ENCODE measurements at places on chromosomes 3 and 15.

DNA sequence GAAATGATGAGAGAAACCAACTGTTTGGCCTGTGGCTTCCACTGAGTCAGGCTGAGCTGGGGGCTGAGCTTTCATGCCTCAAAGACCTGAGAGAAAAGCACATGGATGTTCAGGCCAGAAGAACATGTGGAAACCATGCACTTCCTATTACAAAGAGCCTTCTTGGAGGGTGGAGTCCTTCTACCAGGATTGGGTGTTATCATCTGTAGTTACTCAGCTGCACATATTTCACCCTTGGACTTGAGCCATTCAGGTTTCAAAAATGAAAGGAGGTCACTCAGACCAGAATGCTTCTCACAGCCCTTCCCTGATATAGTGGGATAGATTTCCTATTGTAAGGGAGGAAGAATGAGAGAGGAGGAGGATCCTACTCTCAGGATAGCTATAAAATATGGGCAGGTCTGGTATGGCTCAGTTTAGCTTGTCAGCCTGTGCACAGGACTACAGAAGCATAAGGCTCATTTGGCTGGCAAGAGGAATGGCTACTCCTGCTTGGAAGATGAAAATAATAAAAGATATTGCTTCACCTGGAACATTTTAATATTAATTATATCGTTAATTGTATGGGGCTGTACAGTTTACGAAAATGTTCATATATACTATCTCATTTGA is 173.6 kb upstream of the TMC3 start:
- no peak for DNase-seq

- DNase-seq: no peak
These were observed 60.3 kb upstream of the SLCO2A1 start for GRCh38 chr3:134090031-134090430.

- DNase-seq: no peak
These were observed 36.2 kb upstream of the AADACL2 start for GRCh38 chr3:151697496-151697895.

DNA sequence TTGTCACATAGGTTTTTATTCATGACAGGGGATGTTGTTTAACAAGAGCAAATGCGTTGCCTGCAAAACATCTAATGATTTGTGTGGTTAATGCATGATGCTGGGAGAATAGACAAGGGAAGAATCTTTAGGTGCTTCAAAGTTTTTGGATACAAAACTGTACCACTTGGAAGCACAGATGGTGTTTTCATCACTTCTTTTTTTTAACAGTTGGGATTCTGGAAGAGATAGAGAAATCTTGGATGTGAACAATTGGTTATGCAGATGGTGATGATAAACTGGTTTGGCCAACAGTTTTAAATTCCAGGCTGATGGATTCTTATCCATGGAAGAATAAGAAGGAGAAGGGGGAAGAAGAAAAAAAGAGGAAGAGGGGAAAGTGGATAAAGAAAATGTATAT is 379.4 kb downstream of the KCNH8 start:
- DNase-seq: no peak

DNA sequence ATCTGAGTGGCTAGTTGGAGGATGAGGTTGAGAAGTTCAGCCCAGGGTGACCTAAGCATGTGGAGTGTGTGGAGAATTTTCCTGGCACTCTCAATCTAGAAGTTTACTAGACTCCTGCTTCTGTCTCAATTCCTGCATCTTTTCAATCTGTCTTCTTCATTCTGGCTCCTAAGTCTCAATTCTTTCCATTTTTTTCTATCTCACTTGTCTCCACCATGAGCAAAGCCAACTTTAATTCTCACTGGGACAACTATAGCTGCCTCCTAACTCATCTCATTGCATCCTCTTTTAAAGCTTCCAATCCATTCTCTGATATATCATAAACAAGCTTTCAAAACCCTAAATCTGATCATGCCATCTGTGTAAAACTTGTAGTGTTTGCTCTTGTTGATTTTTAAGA is 569.3 kb downstream of the NAALADL2 start:
- DNase-seq: no peak

GRCh38 chr3:29949940-29950616 is 656.3 kb upstream of the TGFBR2 start:
- no peak for DNase-seq

DNA sequence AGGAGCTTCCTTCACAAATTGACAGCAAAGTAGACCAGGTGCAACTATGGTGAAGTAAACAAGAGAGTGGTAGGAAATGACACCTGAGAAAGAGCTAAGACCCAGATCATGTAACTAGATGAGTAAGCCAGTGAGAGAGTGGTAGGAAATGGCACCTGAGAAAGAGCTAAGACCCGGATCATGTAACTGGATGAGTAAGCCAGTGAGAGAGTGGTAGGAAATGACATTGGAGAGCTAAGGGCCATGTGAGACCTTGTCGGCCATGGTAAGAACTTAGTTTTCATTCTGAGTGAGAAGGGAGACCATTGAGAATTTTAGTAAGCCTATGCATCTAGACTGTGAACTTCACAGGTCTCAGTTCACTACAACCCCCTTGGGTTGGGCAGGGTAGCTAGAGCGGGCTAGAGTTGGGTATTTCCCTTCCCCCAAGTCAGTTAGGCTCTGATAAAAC is 5.4 kb upstream of the SENP7 start:
- DNase-seq: peak; percentile 71

DNA sequence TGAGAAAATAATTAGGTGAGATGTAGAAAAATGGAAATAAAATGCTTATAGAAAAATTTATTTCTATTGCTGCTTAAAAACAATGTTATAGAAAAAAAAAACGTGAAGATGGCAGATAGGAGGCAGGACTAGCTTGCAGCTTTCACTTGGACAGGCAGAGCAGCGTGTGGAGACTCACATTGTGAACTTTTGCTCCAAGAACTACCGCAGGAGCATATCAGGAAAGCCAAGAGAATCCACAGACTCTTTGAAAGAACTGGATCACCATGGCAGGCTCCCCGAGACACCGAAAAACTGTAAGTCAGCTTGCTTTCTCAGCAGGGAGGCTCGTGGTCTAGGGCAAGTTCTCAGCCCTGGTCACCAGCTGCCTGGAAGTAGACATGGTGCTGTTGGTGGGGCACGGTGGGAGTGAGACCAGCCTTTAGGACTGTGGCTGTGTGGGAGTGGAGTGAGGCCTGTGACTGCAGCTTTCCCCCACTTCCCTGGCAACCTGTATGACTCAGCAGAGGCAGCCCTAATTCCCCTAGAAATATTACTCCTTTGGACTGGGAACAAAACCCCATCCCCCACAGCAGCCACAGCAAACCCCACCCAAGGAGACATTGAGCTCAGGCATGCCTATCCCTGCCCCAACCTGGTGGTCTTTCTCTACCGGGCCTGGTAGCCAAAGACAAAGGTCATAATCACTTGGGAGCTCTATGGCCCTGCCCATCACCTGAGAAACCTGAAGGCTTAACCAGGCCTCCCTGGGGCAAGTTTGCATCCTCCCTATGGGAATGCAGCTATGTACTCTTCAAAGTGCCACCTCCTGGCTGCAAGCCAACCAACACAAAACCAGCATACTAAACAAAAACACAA is 22.8 kb downstream of the STRIT1 start:
- DNase-seq: no peak

DNA sequence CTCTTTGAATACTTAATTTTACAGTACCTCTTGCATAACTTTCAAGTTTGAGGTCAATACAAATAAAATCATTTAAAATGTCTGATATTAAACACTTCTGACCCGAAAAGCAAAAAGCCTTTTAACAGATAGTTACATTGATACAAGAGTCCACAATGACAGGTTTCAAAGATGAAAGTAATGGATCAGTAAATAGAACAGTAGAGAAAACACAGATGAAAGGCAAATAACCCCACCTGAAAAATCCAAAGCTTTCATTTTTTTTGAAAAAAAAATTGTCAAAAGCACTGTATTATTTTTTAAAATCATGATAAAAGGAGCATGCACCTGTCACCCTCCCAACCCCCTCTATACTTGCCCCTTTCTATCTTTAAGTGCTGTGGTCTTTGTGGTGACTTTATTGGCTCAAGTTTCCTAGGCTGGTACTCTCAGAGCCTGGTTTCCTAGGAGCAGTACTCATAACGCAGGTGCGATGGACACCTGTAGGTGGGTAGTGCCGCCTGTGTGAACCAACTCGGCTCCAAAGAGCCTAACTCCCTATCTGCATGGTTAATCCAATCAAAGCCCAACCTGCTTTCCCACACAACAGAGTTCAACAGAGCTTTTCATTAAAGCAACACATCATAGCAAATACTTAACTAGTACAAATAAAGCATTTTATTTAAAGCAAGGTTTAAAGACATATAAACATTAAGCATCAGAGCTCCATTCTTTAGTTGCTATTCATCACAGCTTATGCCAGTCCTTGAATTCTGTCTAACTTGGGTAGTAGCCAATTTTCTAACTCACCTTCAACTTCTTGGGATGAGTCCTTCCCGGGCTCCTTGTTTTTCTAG is 32.2 kb downstream of the LIPC start:
- DNase-seq: no peak

DNA sequence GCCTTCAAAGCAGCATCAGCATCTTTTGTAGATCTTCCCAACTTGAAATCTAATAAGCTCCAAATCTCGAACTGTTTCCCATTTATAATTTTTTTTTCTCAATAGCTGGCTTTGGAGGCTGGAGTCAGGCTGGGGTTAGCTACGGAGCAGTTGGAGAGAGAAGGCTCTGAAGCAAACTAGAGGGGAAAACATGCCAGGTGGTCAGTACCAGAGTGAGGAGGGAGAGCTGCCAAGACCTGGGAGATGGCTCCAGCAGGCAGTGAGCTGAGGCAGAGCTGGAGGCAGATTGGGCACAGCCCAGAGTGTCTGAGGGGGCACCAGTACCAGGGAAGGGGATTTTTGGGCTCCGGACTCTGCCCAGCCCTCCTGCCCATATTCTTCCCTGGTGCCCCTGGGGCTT is 311.2 kb downstream of the RPLP1 start:
- no peak for DNase-seq

GRCh38 chr3:109648027-109648426 is 310.7 kb upstream of the DPPA4 start:
- no peak for DNase-seq

GRCh38 chr15:40435023-40435709 is 5.6 kb upstream of the BAHD1 start:
- DNase-seq: no peak

- no peak for DNase-seq
These were observed 79.0 kb downstream of the SEMA6D start for GRCh38 chr15:47796339-47796738.

- DNase-seq: no peak
These were observed 18.7 kb downstream of the USF3 start for GRCh38 chr3:113677737-113678136.

GRCh38 chr3:139617672-139618268 is 60.0 kb downstream of the NMNAT3 start:
- no peak for DNase-seq

DNA sequence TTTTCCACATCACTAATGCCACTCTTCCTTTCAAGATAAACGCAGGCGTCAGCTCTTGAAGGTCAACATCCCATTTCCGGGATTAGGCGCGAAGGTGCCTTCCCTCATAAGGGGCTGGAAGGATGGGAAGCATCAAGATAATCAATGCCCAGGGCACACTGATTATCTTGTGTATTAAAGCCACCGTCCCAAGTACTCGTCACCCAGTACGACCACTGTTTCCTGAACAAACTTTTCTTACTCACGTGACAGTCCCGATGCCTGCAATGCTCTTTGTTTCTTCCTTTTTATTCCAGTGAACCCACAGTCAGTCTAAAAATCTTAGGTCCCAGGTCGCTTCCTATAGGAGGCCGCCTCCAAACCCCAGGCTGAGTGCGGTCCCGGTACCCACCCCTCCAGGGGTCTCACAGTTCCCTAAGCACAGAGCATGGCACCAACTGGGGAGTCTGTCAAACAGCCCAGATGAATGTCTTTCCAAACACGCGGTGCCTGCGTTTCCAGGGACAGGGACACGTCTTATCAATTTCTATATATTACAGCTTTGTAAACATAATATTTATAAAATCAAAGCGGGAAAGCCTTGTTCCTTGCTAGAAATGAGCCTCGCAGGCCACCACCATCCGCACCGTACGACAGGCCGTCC is 589 bp downstream of the ANAPC13 start:
- DNase-seq: no peak

DNA sequence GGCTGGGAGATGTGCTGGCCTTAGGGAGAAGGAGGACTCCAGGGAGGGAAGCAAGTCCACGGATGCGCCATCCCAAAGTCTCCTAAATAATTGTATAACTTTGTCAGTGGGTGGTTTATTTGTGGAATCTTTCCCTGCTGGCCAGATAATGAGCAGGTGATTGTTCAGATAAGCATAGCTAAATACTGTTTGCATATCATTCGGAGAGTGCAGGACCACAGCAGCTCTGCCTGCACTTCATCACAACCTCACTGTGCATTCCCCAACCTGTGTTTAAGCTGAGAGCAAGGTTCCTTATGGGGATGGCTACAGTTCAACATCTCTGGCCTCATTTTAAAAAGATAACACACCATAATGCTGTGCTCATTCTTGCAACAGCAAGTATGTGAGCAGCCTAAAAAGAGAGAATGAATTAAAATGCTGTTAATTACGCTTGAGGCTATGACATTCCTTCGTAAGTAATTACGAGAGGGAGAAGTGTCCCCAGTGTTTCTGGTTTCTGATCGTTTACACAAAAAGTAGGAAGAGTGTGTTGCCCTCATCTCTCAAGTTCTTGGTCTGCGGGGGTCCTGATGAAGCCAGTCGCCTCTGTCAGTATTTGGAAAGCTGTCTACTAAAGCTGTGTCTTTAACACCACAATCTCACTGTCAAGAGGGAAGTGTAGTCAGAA is 272.0 kb upstream of the RORA start:
- DNase-seq: no peak

DNA sequence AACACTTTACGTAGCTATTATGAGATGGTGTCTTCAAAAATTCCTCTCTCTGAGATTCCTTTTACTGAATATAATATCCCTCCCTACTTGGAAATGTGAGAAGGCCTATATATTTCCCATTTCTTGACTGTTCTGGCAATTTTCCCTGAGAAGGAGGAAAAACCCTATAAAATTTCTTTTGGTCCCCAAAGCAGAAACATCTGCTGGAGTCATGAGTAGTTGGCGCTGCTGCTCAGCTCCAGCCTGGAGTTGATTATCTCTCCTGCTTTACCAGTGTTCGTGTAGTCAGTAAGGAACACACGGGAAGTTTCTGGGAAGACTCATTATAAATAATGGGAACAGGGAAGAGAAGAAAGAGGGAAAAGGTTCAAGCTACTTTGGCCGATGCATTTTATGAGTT is 680.1 kb downstream of the EPHA3 start:
- DNase-seq: no peak

Data from T-helper 2 cell treated with Interferon-gamma antibody and Interleukin-4, amounts not matched to agents 5 μg/mL and 100 μg/mL, for 36 hours (primary cell).